ENCODE measurements at places on chromosomes 11 and 22.

DNA sequence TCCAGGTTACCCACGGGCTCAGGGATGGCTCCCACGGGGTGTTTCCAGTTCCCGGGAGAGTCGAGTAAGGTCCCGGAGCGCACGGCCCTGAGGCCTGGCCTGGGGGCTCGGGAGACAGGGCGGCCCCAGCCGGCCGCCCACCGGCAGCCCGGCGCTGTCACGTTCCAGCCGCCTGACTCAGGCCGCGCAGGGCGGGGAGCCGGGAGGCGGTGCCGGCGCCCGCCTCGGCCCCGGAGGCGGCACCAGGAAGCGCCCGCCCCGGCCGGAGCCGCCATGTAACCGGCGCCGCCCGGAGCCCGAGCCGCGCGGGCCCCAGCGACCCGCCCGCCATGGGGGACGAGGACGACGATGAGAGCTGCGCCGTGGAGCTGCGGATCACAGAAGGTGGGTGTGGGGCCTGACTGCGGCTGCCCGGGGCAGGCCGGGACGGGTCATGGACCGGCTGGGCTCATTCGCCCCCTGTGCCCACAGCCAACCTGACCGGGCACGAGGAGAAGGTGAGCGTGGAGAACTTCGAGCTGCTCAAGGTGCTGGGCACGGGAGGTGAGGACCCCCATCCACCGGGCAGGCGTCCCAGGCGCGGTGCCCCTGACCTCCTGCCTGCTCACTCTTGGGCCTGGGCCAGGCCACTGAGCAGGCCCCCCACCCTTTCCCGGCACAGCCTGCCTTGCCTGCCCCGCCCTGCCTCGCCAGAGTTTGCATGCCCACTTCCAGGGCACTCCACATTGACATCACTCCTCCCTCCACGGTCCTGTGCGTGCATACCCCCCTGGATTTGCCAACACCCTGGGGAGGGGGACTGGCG, at the start of gene RPS6KA4:
TSS of gene RPS6KA4 (plus strand) at position 256 of the 805 bp plus-strand sequence. CDS start at position 330, 74 bp downstream.
- peak; percentile 81 for DNase-seq

- no peak for DNase-seq
These were observed 18.3 kb upstream of the SYT7 start for GRCh38 chr11:61598886-61599868.

DNA sequence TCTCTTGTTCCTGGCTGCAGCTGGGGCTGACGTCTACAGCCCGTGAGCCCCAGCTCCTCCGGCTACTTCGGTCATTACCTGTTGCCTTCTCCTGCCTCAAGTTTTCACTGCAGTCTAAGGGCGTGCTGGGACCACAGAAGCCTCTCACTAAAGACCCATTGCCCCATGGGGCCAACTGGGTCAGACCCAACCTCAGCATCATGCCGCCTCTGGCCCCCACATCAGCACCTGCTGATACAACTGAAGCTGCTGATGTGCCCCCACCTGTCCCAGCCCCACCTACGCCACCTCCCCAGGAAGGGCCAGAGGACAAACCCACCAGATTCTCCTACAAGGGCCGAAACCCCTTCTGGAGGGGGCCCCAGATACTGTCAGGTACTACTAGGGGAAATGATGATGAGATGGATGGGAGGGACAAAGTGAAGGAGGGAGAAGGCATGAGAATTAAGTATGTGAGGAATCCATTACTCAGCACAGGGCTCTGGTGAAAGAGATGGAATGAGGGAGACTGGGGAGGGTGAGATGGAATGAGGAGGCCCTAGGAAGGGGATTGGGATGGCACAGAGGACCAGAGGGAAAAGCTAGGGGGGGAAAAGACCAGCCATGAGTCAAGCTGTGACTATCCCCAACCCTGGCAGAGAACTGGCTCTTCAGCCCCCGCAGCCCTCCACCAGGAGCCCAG, 5.1 kb downstream of the C11orf42 start:
- no peak for DNase-seq

GRCh38 chr11:123616505-123617198, 37.8 kb downstream of the SCN3B start:
- no peak for DNase-seq

- DNase-seq, result no peak
These were observed 41.1 kb downstream of the SEZ6L start for GRCh38 chr22:26210334-26210733.

GRCh38 chr22:42831712-42832111, 25.4 kb downstream of the ARFGAP3 start:
- DNase-seq, result no peak

DNA sequence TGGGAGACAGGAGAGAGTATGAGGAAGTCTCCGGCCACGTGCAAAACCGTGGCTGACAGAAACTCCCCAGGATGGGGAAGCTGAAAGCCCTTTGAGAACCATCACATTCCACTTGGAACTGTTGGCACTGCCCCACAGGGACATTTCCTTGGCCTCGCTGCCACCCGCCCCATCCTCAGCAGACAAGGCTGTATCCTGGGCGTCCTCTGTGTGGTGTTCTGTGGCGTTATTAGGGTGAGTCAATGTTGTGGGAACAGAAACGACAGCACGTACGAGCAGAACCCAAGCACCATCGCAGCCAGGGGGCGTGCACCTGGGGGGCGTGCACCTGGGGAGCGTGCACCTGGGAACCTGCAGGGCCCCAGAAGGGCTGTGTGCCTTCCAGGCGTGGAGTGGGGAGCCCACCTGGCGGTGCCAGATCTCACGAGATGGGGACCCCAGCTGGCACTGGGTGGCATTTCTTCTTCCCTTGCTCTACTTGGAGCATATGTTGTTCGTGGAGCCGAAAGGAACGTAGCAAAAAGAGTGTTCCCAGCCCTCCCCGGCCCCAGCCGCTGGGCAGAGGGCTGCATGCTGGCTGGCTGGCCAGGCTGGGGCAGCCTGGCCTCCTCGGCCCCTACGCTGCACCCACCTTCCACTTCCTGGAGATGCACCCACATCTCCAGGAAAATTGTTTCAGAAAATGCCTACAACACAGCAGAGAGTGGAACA, 35.4 kb downstream of the NFAM1 start:
- DNase-seq, result peak; percentile 78

GRCh38 chr22:44758344-44758973, 6.1 kb downstream of the ARHGAP8 start:
- peak; percentile 67 for DNase-seq

- no peak for DNase-seq
These were observed 18.8 kb upstream of the MAML2 start for GRCh38 chr11:96361778-96362177.

DNA sequence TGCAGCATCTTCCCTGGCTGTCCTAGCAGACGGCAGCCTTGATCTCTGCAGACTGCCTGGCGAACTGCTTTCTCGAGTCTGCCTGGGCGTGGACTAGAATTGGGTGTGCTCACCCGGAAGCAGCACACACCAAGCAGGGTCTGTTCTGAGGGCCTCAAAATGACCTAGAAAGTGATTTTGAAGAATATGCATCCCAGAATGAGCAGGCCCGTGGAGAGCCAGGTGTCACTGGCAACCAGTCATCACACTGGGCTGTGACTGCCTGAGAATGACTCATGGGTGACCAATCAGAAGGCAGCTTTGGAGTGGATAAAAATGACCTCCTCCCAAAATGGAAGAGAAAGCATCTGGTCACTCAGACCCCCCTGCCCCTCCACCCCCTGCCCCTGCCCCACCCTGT, 114.9 kb upstream of the NECTIN1 start:
- DNase-seq, result no peak

- no peak for DNase-seq
These were observed 238.4 kb downstream of the BUD13 start for GRCh38 chr11:116534270-116534975.

DNA sequence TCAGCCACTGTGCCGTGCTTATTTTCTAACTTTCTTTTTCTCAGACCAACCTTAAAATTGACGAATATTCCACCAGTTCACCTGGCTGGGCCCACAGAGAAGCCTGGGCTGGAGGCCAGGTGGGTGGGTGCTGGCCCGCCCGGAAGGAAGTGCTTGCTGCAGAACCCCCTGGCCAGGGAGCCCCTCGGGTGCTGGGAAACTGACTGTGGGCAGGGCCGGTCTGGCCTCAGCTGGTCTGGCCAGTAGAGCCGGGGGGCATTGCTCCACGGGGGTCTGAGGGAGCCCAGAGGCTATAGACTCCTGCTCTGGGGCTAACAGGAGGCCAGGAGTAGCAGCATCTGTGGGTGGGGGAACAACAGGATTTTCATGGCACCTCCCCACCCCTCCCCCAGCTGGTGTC, 6.8 kb upstream of the CHID1 start:
- DNase-seq, result no peak

DNA sequence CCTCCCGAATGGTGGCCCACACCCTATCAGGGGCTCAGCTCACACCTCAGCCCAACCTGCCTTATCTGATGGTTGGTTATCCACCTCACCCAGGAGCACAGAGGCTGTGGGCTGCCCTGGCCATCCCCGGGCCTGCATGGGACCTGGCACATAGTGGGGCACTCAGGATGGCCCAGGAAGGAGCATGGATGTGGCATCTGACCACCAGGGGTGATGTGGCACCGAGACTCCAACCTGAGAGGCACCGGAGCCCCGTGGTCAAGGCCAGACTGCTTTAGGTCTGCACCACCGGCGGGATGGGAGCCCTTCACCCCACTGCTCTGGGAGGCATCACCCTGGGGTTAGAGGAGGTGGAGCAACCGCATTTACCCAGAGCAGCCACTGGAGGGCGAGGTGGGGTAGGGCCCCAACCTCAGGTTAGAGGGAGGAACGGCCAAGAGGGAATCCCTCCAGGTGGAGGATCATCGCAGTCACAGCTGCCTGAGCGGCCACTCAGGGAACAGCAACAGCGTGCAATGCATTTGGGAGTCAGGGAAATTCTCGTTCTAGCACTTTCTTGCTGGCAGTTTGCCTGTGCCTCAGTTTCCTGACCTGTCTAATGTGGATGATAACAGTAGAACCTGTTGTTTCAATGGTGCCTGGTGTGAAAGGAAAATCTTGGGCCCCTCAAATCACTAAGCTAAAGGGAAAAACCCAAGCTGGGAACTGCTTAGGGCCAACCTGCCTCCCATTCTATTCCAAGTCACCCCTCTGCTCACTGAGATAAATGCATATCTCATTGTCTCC, 52.9 kb upstream of the CARS1 start:
- peak; percentile 67 for DNase-seq

GRCh38 chr11:57421805-57422204, 5.1 kb downstream of the SLC43A3 start:
- no peak for DNase-seq

- no peak for DNase-seq
These were observed 394 bp downstream of the CHRM4 start for GRCh38 chr11:46391186-46391577.

- no peak for DNase-seq
These were observed 53.6 kb downstream of the NAV2 start for GRCh38 chr11:19766206-19766605.

DNA sequence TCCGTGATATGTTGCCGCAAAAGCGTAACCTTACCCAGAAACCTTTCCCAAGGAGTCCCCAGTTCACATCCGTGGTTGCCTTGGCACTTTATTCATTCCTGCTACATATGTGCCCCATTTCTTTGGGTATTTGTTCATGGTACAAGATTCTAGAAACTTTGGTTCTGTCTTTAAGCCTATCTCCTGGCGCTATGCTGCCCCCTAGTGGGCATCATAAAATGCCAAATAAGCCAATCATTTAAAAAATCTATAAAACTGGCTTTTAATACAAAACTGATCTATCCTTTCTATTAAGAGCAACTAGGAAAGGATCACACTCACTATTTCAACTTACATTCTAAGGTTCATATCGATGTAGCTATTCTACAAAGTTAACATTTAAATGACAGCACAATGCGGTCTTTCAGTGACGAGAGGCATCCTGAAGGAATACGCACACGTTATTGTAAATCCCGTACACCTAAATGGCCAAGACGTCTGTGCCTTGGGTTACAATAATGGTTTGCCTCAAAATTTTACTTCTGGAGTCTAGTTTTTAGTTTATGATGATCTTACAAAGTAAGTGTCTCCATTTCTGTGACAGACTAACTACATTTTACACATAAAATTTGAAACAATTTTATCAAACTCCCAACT, 16.2 kb downstream of the PIWIL3 start:
- peak; percentile 75 for DNase-seq

DNA sequence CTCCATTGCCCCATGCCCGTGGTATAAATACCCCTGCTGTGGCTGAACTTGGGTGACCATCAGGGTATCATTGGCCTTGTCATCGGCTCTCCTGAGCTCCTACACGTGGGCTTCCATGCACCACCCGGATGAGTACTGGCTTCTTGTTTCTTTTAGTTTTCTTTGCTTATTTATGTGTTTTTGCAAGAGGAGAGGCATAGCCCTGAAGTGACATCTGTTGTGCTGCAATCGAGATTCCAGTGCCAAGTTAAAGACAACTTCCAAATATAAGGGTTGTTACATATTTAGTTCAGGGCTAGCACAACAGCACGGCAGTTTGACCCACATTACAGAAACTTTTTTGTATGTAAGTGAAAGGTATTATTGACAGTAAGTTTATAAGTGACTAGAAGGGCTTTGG, 1087.1 kb downstream of the TBC1D22A start:
- no peak for DNase-seq

GRCh38 chr11:119126675-119127268, 5.4 kb downstream of the HINFP start:
- no peak for DNase-seq

DNA sequence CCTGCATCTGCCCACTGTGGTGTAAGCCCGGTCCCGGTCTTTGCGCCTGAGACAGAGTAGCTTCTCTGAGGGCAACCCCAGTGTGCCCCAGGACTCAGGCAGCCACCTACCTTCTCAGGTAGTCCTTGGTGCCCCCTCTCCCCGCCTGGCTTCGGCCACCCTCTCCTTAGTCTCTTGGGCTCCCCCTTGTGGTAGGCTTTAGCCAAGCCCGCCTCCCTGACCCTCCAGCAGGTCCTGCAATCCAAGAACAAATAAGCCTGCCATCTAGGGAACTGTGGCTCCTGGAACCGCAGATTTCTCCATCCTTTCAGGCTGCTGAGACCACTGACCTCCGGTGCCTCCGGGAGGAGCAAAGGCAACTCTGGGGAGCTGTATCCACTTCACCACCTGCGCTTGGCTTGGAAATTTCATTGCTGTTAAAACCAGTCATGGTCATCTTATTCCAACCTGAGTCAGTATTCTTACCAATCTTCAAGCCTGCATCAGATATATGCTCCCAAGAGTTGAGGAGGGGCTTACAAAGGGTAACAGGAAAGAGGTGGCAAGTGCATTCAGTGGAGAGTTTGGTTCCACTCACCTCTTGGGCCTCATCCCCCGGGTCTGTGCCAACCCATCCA, 52.8 kb upstream of the TENM4 start:
- peak; percentile 80 for DNase-seq

- DNase-seq, result no peak
These were observed 8.6 kb downstream of the REXO2 start for GRCh38 chr11:114447892-114448291.

GRCh38 chr11:64534950-64535349, 56.1 kb upstream of the SLC22A12 start:
- no peak for DNase-seq

GRCh38 chr22:46893281-46894020, 131.0 kb downstream of the TBC1D22A start:
- no peak for DNase-seq

Measured in RPMI8226 (cell line).